ENCODE measurements at places on chromosomes 11 and 22.
A peak's percentile ranks its signal among the peaks of the same experiment; 100 is the strongest.

GRCh38 chr11:3121416-3121815 lies 43.7 kb downstream of the OSBPL5 start:
- no peak for DNase-seq

DNA sequence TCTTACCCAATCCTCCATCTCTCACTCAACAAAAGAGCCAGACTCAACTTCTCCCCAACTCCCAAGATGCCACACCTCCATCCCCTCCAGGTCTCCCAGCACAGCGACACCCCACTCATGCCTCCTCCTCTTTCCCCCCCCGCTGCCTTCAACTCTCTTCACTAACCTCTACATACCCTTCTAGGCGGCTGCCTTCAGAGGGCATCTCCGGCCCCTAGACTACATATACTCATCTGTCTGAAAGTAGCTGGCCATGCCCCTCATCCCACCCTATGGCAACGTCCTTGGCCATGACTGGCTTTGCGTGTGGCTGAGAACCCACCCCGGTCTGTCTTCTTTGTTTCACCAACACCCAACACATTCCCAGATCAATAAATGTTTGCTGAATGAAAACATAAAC lies 81.7 kb upstream of the TMEM45B start:
- no peak for DNase-seq

DNA sequence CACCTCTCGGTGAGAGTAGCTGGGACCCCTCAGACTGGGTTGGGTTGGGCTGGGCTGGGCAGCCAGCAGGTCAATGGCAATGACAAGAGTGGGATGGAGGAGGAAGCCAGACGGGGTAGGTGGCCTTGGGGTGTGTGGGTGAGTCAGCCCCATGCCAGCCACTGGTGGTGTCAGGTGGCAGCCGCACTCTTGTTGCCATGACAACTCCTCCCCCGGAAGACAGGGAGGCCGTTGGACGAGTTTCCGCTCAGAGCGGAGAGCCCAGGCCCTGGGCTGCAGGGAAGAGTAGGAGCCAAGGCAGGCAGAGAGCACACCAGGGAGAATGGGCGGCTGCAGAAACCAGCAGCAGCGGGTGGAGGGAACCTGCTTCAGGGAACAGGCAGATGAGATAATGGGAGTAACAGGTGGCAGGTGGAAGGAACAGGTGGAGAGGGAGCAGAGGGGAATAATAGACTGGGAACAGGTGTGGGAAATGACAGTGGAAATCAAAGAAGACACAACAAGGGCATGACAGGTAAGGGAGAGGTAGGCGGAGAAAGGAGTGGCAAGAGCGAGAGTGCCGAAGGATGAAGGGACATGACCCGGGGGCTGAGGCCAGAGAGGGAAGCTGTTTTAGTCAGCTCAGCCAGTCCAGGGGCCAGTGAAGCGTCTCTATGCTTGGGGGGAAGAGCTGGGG lies 8.7 kb downstream of the SPTBN2 start:
- peak; percentile 41 for DNase-seq

- no peak for DNase-seq
Observed at GRCh38 chr11:60889869-60890311, 16.5 kb downstream of the PRPF19 start.

GRCh38 chr11:118216621-118217481 lies 8.0 kb downstream of the JAML start:
- DNase-seq = no peak

- no peak for DNase-seq
Observed at GRCh38 chr11:103870821-103871309, 165.6 kb upstream of the DDI1 start.

DNA sequence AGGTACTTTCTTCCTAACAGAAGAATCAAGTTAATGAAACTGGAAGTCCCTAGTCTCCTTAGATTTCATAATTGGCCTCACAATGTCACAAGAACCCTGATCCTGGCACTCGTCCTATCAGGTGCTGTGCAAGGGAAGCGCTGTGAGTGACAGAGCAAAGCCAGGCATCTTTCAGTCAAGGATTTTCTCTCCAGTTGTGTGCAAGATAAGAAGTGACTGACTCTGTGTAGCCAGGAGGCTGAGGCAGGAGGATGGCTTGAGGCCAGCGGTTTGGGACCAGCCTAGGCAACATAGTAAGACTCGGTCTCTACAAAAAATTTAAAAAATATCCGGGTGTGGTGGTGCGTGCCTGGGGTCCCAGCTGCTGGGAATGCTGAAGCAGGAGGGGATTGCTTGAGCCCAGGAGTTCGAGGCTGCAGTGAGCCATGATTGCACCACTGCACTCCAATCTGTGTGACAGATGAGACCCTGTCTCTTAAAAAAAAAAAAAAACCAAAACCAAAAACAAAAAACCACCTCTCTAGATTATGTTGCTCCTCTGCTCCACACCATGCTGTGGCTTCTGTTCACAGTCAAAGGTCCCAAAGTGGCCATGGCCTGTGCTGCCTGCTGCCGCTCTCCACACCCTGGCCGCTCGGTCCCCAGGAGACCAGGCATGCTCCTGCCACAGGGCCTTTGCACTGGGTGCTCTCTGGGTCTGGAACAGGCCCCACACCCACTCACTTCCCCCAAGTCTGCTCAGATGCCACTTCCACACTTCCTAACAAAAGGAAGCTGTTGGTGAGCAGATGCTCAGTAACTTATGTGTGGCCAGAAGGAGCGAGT lies 54.2 kb upstream of the CLDN5 start:
- DNase-seq = no peak

GRCh38 chr11:2698386-2699184 lies 1.2 kb downstream of the KCNQ1OT1 start:
- peak; percentile 14 for DNase-seq

GRCh38 chr22:39115977-39116621 lies 19.1 kb downstream of the APOBEC3H start:
- DNase-seq = no peak

DNA sequence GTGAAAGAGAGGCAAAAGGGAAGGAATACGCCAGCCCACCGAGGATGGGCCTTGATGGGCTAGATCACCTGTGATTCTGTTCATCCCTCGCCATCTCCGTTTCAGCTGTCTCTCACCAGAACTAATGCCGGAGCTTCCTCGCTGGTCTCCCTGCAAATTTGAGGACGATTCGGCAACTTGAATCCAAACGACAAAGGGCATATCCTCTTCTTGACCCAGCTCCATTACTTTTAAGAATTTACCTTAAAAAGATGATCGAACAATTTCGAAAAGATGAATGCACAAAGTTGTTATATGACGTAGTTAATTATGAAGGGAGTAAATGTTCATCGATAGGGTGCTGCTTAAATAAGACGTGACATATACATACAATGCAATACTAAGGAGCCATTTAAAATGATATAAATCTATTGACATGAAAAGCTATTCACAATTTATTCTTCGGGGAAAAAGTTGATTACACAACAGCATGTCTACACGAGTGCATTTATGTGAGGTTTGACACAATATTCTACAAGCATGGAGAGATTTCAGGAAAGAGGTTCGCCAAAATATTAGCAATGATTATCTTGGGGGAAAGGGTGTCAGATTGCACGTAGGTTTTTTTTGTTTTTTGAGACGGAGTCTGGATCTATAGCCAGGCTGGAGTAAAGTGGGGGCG lies 937 bp upstream of the FAM168A start:
- DNase-seq = peak; percentile 30

DNA sequence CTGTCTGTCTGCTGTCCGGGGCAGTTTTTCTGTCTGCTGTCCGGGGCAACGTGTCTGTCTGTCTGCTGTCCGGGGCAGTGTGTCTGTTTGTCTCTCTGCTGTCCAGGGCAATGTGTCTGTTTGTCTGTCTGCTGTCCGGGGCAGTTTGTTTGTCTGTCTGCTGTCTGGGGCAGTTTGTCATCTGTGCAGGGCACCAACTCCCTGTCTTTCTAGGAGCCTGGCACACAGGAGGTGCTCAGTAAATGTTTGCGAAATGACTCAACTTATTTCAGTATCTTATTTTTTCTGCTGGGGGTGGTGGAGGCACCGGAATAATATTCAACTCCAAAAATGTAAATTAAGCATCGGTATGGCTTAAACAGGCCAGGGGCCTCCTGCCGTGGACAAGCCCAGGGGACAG lies 12.0 kb upstream of the TTLL12 start:
- no peak for DNase-seq

GRCh38 chr11:10325277-10326011 lies 20.6 kb downstream of the ADM start:
- no peak for DNase-seq

DNA sequence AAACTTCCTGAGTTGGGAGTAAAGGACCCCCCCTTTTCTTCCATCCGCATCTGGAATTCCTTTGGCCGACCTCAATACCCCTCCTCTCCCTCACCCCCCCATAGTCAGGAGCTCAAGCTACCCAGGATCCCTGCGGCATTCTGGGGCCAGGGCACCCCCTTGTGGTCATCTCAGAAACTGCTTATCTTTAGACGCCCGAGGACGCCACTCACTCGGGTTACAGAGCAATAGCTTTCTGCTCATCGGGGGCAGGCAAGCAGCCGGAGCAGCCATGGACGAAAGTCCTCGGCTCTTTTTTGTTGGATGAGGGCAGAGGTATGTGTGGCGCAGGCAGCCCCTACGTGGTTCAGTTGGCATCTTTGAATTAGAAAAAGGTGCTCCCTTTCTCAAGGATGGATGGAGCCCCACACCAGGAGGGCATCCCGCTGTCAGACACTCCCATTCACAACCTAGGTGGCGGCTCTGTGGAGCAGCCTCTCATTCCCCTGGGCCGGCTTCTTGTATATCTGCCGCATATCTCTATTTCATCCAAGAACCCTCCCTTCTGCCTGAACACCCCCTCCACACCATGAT lies 2.3 kb downstream of the C1QTNF5 start:
- peak; percentile 50 for DNase-seq

- DNase-seq = no peak
Observed at GRCh38 chr11:114129142-114129541, 69.6 kb downstream of the ZBTB16 start.

DNA sequence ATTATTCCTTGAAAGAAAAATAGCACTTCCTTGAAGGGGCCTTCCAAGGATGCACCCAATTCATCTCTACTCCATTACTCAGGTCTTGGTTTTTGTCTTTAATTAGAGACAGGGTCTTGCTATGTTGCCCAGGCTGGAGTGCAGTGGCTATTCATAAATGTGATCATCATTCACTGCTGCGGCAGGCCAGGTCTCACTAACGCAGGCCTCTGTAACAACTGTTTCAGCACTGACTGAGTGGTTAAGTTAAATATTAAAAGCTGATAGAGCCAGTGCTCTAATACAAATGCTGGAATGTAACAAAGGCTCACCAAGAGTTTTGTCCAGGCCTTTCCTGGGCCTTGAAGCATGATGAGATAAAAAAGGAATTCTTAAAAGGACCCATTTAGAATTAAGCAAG lies 61.4 kb upstream of the GNAZ start:
- no peak for DNase-seq

GRCh38 chr22:48534395-48534958 lies 1293.2 kb downstream of the BRD1 start:
- DNase-seq = no peak

DNA sequence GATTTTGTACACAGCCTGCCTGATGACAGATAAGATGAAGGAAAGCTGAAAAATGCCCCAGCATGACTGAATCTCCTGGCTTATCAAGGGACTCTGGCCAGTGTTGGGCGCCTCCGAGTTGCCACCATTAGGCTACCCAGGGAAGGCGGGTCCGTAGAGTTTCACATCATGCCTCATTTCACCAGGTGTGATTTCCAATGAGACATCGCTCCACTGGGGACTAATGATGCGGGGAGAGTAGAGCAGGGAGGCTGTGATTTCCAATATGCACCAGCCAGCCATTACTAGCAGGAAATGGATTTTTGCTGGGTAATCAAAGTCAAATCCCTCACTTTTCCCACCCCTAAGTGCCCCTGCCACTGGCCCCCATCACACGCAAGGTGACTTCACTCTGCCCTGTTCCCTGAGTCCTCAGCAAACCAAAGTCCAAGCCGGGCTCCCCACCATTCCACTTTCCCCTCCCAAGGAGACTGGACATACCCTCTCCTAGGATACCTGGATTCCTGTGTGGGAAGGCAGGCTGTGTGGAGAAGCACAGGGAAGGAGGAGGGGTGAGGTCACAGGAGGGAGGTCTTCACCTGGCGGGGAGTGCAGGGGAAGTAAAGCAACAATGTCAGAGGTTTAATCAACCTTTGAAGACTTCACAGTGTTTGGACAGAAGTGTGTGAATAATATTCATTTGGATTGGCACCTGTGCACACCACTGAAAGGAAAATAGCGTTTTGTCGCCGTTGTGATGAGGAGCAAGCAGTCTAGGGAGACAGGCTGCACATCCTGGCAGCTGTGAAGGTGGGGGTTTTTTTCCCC lies 613.3 kb upstream of the CADM1 start:
- no peak for DNase-seq

DNA sequence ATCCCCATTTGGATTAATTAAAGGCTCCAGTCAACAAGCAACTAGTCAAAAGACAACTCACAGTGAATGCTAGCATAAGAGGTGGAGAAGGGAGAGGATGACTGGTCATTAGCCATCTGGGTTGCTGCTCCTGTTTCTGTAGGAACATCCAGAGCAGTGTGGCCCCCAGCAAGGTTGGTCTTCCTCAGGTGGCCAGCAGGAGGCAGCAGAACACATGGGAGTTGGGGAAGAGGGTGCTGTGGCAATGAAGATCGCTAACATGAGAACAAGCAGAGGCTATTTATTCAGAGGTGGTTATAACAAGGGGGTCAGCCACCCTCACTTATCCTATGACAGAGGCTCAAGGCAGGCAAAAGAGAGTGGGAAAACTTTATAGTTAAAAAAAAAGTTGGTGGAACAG lies 21.3 kb downstream of the IZUMO1R start:
- DNase-seq = no peak

- no peak for DNase-seq
Observed at GRCh38 chr11:69599502-69599901, 41.5 kb upstream of the CCND1 start.

- DNase-seq = peak; percentile 58
Observed at GRCh38 chr11:8192016-8192895, 23.4 kb upstream of the RIC3 start.

GRCh38 chr22:43879901-43880540 lies 11.8 kb downstream of the PNPLA5 start:
- no peak for DNase-seq

- DNase-seq = no peak
Observed at GRCh38 chr11:27945348-27945747, 162.6 kb downstream of the KIF18A start.

GRCh38 chr22:50699001-50699755 lies 26.6 kb downstream of the SHANK3 start:
- DNase-seq = no peak

- no peak for DNase-seq
Observed at GRCh38 chr11:96265220-96265737, 77.7 kb downstream of the MAML2 start.

DNA sequence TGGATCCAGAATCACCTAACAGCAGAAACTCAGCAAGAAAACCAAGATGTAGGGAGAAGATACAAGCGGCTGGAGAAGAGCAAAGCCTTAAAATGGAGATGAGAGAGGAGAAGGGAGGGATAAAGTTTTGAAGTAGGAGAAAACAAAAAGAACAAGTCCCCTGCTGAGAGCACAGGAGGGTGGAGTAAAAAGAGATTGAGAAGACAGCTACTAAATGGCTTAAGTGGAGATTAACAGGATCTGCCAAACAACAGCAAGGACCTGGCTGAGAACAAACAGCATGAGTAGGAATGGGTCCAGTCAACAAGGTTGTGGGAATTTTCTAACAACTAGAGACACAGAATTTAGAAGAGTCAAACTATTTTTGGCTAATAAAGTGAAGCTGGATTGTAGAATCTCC lies 18.1 kb downstream of the BTG4 start:
- DNase-seq = no peak

All from RKO (cell line).